Neural crest cell (in vitro differentiated cells): ENCODE measurements at places on chromosomes 1 and 21. TPM values are rescaled to one million over a fixed set of nuclear protein-coding genes. Genes with fewer than 3 reads are reported as not detected.
A peak's percentile ranks its signal among the peaks of the same experiment; 100 is the strongest.

- no peak for DNase-seq
Measured at GRCh38 chr1:226981838-226982237, 41.7 kb downstream of the COQ8A start.

GRCh38 chr1:20090119-20090518 lies 20.1 kb downstream of the PLA2G5 start:
- no peak for DNase-seq

- no peak for DNase-seq
Measured at GRCh38 chr1:207024202-207025145, 8.1 kb downstream of the C1orf116 start.

DNA sequence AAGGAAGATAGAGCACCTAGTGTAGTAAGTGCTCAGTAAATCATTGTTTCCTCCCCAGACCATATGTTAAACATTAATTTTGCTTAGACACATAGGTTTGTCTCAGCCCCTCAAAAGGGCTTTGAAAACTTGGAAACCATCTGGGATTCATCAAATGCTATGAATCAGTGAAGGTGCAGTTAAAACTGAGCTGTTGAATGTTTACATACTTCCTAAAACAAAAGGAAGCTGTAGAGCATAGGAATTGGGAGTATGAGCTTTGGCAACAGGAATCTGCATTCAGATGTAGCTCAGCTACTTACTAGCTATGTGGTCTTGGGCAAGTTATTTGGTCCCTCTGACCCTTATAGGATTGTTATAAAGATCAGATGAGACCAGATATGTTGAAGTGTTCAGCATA lies 18.7 kb upstream of the PODN start:
- DNase-seq = no peak

DNA sequence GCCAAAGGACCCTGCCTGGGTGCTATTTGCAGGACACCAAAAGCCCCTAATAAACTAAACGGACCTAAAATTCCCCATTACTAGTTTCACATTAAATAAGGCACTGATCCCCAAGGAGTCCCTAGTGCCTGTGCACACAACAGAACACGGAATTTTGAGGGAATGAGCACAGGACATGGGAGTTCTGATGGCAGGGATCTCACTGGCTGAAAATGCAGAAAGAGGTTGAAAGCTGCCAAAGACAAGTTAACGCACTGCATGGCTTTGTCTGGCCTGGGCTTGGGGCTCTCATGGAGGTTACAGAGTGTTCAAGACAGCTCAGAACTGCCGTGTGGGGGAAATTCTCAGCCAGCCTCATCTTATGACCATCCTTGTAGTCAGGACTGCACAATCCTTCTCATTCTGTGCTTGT lies 15.6 kb upstream of the ATP1B1 start:
- DNase-seq = no peak

- DNase-seq = no peak
Measured at GRCh38 chr1:50986653-50987052, 16.6 kb downstream of the CDKN2C start.

GRCh38 chr1:213568929-213569815 lies 418.6 kb upstream of the PROX1 start:
- DNase-seq = no peak

Gene RHBG
- total RNA-seq = not detected in 2 replicates

- DNase-seq = no peak
Measured at GRCh38 chr21:43992121-43992520, 20.0 kb upstream of the TRAPPC10 start.

Gene C1orf115
- 0.75 and 0.77 TPM in 2 replicates for total RNA-seq

Gene PLD5
- total RNA-seq = 0.84 and 1.1 TPM in 2 replicates

DNA sequence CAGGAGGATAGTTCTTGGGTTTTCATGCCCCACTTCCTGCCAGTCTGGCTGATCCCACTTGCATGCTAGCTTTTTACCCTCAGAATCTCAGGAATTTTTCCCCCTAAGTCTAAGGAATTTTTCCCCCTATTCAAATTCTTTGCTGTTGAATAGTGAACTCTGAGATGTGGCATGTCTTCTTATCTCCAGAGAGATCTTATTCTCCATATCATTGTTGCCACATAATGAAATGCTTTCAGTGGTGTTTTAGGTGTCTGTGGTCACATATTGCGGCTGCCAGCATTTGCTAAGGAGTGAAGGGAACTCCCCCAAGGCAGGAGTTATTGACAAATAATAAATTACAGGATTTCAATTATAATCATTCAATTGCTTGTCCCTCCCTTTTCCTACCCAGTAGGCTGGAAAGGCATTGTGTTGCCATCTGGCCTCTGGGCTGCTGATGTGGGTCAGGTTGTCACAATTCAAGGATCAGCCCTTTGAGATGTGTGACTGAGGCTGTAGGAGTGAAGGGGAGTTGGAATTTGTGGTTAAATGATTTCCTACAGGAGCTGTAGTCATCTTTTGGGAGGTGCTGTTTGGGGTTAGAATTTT lies 3.9 kb upstream of the FLG start:
- no peak for DNase-seq

GRCh38 chr1:111769517-111770146 lies 13.9 kb downstream of the DDX20 start:
- no peak for DNase-seq

Gene CD247
- total RNA-seq = 2.8 and 3.9 TPM in 2 replicates

GRCh38 chr21:16437586-16437985 lies 707.8 kb downstream of the USP25 start:
- no peak for DNase-seq

Gene PRKAB2
- 19.4 and 19.7 TPM in 2 replicates for total RNA-seq

DNA sequence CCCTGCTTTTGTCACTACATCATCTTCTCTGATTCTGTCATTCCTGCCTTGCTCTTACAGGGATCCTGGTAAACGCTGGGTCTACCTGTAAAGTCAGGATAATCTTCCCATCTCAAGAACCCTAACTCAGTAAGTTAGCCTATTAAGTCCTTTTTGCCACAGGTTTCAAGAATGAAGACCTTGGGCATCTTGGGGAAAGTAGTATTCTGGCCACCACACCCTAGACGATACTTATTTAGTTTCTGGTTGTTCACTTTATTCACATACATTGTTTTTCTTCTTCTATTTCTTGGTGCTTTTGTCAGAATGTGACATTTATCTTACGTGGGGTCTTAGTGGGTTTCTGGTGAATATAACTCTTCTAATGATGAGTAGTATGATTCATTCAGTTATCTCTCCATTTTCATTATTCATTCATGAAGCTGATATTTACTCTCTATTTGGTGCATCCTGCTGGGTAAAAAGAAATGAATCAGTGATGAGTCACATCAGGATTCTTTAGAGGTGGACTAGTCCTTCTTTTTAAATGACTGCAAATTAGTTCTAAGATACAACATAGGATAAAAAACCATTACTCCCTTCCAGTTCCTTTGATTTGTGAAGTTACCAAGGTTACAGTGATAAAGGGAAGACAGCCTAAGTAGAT lies 514.4 kb upstream of the B3GALT2 start:
- no peak for DNase-seq

DNA sequence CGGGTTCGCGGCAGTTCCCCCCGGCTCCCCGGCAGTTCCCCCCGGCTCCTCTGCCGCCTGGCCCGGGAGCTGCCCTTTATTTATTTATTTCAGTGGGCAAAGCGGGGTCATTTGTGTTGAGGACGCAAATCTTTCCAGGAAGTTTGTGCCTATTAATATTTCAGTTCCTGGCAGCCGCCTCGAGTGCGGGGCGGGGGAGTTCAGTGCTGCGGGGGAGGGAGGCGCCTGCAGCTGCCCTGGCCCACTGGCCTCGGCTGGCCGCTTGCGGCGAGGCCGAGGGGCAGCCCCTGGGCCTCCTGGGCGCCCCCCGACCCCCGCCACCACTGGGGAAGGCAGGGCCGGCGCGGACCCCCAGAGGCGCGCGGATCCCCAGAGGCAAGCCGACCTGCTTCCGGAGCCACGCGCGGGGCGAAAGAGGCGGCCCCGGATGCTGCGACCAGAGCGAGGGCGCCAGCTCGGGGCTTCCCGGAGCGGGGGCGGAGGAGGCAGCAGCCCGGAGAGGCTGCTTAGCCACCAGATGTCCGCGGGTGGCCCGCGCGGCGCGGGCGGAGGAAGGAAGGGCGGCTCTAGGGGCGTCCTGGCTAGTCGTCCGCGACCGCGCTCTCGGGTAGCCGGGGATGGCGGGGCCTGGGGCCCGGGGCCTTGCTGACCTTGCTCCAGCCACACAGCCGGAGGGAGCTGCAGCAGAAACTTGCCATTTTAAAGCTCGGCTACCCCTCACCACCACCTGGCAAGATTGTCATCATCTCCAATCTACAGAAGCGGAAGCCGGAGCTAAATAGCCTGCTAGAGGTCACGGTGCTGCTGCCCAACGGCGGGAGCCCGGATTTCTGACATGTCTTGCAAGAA lies 48.0 kb downstream of the H3-3A start:
- peak; percentile 58 for DNase-seq

DNA sequence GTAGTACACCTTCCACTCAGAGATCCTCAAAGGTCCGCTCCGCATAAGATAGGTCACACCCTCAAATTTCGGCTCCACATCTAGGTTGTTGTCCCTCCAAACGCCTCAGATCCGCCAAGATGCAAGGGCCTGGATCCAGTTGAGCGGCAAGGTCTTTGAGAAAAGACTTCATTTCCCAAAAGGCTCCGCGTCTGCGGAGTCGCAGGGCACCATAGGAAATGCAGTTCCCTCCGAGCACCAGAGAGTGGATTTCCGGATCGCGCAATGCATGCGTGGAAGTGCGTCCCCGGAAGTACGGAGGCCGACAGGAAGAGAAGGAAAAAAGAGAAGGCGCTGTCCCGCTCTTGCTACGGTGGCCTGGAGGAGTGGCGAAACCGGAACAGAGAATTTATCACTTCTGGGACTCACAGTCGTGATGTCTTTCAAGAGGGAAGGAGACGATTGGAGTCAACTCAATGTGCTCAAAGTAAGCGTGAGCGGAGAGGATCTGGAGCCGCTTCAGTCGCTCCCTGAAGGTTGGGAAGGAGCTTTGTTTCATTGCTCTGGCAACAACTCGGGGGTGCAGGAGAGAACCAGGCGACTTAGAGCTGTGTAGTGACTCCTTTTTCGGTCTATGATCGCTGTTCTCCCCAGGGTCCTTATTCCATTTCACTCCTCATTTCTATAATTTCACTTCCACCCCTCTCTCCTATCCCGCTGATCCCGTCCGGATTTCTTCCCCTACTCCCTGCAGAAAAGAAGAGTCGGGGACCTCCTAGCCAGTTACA lies at the start of the genes LYSMD1 and SCNM1:
LYSMD1 (minus strand) TSS at position 165 of the 767 bp plus-strand sequence. CDS start 644 bp downstream, outside the sequence.
SCNM1 (plus strand) TSS at position 407 of the 767 bp plus-strand sequence; CDS start at position 416, 9 bp downstream.
- peak; percentile 92 for DNase-seq

Gene FTCD
- total RNA-seq = 1.4 and 1.8 TPM in 2 replicates

Gene FNDC5
- 26.8 and 28.7 TPM in 2 replicates for total RNA-seq

- DNase-seq = no peak
Measured at GRCh38 chr21:31927689-31928353, 55.0 kb downstream of the HUNK start.

DNA sequence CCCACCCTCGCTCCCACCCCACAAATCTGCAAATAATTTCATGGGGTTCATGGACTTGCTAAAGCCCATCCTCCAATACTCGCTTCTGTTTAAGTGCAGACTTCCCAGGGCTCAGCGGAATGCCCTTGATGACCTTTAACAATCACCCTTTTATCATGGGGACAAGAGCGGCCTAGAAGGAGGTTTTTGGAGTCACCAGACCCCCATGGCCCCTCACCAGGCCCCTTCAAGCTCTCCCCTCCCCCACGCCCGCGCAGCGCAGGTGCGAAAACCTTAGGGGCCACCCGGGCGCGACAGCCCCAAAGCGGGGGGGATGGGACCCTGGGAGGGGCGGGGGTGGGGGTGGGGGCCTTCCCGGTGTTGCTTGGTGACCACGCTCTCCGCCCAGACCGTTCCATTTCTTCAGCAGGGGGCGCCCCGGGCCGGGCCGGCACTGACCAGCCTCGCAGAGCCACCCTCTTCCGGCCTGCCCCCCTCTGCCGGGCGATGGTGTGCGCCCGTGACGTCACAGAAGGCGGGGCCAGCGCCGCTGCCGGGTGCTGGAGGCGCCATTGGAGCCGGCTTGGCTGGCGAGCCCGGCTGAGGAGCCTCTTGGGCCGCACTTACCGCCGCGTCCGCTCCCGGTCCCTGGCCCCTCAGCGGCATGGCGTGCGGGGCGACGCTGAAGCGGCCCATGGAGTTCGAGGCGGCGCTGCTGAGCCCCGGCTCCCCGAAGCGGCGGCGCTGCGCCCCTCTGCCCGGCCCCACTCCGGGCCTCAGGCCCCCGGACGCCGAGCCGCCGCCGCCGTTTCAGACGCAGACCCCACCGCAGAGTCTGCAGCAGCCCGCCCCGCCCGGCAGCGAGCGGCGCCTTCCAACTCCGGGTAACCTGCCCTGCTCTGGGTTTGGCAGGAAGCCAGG lies at the start of gene AKIRIN1:
AKIRIN1 (plus strand) TSS at position 539 of the 900 bp plus-strand sequence; CDS start at position 644, 105 bp downstream.
- peak; percentile 99 for DNase-seq

- DNase-seq = no peak
Measured at GRCh38 chr1:246377625-246378153, 129.4 kb downstream of the SMYD3 start.

Gene OR2L13
- total RNA-seq = not detected in 2 replicates

DNA sequence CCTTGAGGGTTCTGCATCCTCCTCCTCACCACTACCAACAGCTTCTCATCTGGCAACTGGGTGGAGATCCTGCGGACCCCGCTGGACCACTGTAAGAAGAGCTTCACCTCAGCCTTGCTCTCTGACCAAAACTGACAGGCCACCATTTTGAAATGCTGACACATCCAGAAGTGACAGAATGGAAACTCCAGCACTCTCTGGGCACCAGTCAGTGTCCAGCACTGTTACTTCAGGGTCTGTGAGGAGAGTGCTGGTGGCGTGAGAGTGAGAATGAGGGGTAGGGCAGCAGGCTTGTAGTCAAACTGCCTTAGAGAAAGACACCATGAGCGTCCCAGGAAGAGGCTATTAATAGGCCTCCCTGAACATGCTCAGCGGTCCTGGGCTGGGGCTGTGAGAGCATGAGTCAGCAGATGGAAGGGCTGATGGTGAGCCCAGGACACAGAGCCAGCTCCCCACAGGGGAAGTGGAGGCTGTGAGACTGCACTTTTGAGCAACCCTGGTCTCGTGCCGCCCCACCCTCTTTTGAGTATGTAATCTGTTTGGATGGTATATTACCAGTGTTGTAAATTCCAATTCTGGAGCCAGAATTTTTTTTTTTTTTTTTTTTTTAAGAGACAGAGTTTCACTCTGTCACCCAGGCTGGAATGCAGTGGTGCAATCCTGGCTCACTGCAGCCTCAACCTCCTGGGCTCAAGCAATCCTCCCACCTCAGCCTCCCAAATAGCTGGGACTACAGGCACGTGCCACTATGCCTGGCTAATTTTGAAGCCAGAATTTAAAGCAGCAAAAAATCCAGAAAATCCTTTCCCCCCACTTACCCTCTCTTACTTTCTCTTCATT lies 34.4 kb upstream of the SLC30A1 start:
- DNase-seq = no peak
